RWPE1 (cell line): ENCODE measurements at places on chromosomes 5 and 9.

GRCh38 chr9:89116064-89116804 lies 62.4 kb downstream of the SHC3 start:
- DNase-seq = no peak

DNA sequence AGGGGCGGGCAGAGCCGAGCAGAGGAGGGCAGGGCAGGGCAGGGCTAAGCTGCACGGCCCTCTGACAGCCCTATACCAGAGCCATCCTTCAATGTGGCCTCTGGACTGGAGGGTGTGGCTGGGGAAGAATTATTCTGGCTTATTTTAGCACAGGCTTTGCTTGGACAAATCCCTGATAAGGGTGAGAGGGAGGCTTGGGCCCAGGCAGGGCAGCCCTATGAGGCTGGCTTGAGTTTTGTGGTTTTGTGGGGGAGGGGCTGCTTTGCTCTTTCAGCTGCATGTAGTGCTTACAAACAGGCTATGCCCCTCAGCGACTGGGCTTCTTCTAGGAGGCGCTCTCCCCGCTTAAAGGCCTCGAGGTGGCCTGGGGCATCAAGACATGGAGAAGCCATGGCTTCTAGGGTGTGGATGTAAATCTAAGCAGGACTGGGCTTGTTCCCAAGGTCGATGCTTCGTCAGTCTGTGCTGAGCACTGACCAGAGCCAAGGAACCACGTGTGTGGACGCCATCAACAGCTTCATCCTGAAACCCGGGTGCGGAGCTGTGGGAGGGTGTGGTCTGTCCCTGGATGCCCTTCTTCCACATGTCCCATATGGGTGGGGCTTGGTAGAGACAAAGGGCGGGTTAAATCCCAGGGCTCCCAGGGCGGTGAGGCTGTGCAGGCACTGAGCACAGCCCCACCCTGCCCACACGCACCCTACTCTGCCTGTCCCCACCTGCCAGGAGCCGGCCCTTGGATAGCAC lies 45.7 kb upstream of the IPPK start:
- peak; percentile 91 for DNase-seq

- no peak for DNase-seq
Observed at GRCh38 chr9:86082870-86083269, 16.5 kb downstream of the GOLM1 start.

DNA sequence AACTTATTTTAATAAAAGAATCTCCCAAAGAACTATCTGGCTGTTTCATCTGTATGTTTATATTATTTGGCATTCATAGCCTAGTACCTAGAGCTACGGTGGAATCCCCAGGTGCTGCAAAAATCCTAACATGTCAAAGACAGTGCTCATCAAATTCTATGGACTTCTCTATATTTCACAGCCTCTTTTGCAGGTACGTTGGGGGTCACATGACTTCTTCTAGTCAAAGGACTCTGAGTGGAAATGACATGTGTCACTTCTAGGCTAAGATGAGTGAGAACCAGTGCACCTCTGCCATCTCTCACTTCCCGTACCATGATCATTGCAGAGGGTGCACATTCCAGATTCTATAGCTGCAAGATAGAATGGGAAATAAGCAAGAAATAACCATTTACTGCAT lies 72.5 kb upstream of the PTGER4 start:
- DNase-seq = no peak

- peak; percentile 36 for DNase-seq
Observed at GRCh38 chr9:28925157-28925556, 1351.9 kb upstream of the C9orf72 start.

DNA sequence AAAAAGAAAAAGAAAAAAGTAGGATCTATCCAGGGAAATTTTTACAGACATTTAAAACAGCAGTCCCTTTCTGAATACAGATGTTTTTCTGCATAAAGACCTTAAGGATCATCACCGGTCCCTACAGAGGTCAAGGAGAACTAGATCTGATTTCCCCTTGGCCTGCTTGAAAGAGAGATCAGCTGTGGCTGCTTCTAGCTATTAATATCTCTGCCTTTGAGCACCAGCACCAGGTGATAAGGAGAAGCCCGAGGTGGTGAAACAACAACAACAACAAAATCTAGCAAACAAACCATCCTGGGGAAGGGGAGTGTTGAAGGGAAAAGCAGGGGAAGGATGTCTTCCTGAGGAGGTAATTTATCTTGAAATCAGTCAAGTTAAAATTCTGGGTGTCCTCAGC lies 42.1 kb downstream of the ZNF366 start:
- no peak for DNase-seq
